GM12878 (cell line): ENCODE measurements at places on chromosomes 6 and 20. TPM values are rescaled to one million over a fixed set of nuclear protein-coding genes. Genes with fewer than 3 reads are reported as not detected.

The TSHZ2 gene
- total RNA-seq, result 0.27 and 0.36 TPM in 2 replicates

- DNase-seq, result no peak
- H3K36me3 ChIP-seq, result no peaks in the 10 kb centered on the region
- H3K4me3 ChIP-seq, result no peak overlapping the region
- H3K4me1 ChIP-seq, result no peaks in the 10 kb centered on the region
These were observed 126.4 kb upstream of the MAFB start for GRCh38 chr20:40815156-40816038.

DNA sequence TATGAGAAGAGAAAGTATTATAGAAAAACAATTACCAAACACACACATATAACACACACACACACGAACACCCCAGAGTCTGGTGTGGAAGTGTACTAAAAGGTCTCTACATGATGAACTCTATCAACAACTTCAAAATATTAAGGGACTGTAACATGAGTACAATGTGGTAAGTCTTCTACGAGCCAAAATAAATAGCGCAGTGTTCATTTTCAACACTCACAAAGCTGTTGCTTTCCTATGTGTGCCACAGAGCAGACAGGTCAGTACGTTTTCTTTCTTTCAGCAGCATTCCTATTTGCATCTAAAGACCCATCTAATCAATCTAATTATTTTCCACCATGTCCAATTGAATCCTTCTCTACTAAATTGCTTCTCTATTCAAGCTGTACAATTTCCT is 12.1 kb upstream of the CNKSR3 start:
- H3K4me3 ChIP-seq, result no peak overlapping the region
- H3K27ac ChIP-seq, result no peak overlapping the region
- H3K36me3 ChIP-seq, result no peaks in the 10 kb centered on the region
- no peak for DNase-seq
- H3K27me3 ChIP-seq, result no peaks in the 10 kb centered on the region

- H3K27ac ChIP-seq, result peak overlapping the region; percentile 29
- no peak for DNase-seq
- peak overlapping the region; percentile 84 for H3K4me3 ChIP-seq
- H3K36me3 ChIP-seq, result no peaks in the 10 kb centered on the region
- H3K27me3 ChIP-seq, result no peaks in the 10 kb centered on the region
These were observed 859 bp upstream of the SMIM29 start for GRCh38 chr6:34249469-34250261.

GRCh38 chr6:155187106-155187505 is 76.7 kb upstream of the CLDN20 start:
- no peaks in the 10 kb centered on the region for H3K27me3 ChIP-seq
- H3K27ac ChIP-seq, result no peak overlapping the region; the same call in 1 of the 2 replicates
- H3K4me1 ChIP-seq, result peaks cover 10% of the 10 kb centered on the region
- peaks cover 3% of the 10 kb centered on the region; the same call in 1 of the 2 replicates for H3K36me3 ChIP-seq
- DNase-seq, result no peak

- H3K27me3 ChIP-seq, result no peaks in the 10 kb centered on the region
- no peak overlapping the region for H3K4me3 ChIP-seq
- H3K36me3 ChIP-seq, result no peaks in the 10 kb centered on the region
- DNase-seq, result no peak
These were observed 154.2 kb downstream of the BTBD9 start for GRCh38 chr6:38485488-38485887.

DNA sequence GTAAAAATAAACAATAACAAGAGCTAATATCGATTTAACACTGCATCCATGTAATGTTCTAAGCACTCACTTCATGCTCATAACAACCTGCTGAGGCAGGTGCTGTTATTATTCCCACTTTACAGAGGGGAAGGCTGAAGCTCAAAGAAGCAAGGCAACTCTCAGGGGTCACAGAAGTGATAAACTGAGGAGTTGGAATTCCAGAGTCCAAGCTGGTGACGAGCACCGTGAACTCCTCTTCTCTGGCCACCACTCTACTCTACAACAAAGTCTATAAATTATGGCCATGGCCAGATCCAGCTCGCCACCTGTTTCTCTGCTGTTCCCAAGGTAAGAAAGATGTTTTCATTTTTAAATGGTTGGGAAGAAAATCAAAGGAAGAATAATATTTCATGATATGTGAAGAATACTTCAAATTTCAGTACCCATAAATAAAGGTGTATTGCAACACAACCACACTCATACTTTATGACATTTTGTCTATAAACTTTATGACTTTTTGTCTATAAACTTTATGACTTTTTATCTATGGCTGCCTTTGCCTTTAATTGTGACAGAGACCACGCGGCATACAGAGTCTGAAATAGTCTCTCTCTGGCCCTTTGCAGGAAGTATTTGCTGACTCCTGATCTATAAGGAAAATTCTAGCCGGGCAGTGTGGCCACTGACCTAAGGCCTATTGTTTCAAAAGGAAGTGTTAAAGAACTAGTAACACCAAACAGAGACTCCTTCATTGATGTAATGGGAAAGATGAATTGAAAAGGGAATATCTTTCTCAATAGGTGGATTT is 113.2 kb upstream of the KCNG1 start:
- no peak overlapping the region for H3K4me3 ChIP-seq
- DNase-seq, result no peak
- H3K4me1 ChIP-seq, result no peaks in the 10 kb centered on the region
- H3K27ac ChIP-seq, result no peak overlapping the region
- H3K36me3 ChIP-seq, result no peaks in the 10 kb centered on the region
- H3K27me3 ChIP-seq, result peaks cover 1% of the 10 kb centered on the region; the same call in 1 of the 2 replicates

The CCDC28A gene
- 12.5 and 13.5 TPM in 2 replicates for total RNA-seq

- no peak overlapping the region for H3K4me3 ChIP-seq
- no peaks in the 10 kb centered on the region for H3K4me1 ChIP-seq
- no peak for DNase-seq
- no peaks in the 10 kb centered on the region for H3K36me3 ChIP-seq
- H3K27me3 ChIP-seq, result no peaks in the 10 kb centered on the region
These were observed 465.3 kb upstream of the SYNCRIP start for GRCh38 chr6:86107985-86108384.

DNA sequence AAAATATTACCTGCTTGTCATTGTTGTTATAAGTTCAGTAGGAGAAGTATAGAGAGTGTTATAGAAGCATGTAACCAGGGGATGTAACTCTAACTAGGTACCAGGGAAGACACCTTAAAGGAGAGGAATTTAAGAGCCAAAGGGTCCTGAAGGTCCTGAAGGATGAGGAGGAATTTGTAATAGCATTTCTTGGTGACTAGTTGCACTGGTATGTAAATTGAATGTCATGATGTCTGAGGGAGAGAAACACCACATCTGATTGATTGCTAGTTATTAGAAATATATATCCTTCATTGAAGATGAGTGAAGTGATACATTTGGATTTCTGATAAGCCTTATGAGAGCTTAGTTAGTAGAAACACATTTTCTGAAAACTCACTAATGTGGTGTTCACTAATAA is 643.8 kb downstream of the RFPL4B start:
- H3K27ac ChIP-seq, result no peak overlapping the region
- H3K36me3 ChIP-seq, result no peaks in the 10 kb centered on the region
- DNase-seq, result no peak
- no peaks in the 10 kb centered on the region for H3K27me3 ChIP-seq

- no peak overlapping the region for H3K4me3 ChIP-seq
- H3K27ac ChIP-seq, result no peak overlapping the region
- H3K36me3 ChIP-seq, result no peaks in the 10 kb centered on the region
- peaks cover 2% of the 10 kb centered on the region for H3K27me3 ChIP-seq
These were observed 88.1 kb downstream of the SNAP25 start for GRCh38 chr20:10306440-10307358.

GRCh38 chr20:353166-353565 is 6.3 kb downstream of the NRSN2 start:
- H3K36me3 ChIP-seq, result no peaks in the 10 kb centered on the region; the same call in 1 of the 2 replicates
- H3K27ac ChIP-seq, result no peak overlapping the region
- H3K27me3 ChIP-seq, result no peaks in the 10 kb centered on the region
- 0 out of 2 replicates have a peak, but pooled peaks cover 3% of the 10 kb centered on the region for H3K4me1 ChIP-seq
- H3K4me3 ChIP-seq, result no peak overlapping the region
- DNase-seq, result no peak

The ZDHHC14 gene
- 1.2 and 1.6 TPM in 2 replicates for total RNA-seq
